Activated CD8-positive, alpha-beta memory T cell treated with anti-CD3 and anti-CD28 coated beads for 1 hour (primary cell): ENCODE measurements at places on chromosomes 5 and 9.

DNA sequence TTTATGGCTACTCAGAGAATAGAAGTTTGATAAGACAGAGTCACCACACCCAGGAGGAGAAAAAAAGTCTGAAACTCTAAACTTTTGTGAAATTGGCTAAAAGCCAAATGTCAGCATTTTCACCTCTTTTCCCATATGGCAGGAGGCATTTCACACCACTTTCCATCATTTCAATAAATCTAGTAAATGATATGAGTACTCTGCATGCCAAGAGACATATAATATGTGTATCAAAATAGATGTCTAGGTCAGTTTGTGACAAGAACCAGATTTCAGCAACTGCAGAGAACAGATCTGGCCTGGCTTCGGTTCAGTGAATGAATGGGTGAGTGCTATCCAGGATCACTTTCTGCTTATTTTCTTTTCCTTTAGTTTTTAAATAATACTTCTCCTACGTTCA is 470.8 kb downstream of the ENC1 start:
- no peak for DNase-seq

- no peak for DNase-seq
Measured at GRCh38 chr9:128712451-128713410, 10.4 kb downstream of the PKN3 start.

DNA sequence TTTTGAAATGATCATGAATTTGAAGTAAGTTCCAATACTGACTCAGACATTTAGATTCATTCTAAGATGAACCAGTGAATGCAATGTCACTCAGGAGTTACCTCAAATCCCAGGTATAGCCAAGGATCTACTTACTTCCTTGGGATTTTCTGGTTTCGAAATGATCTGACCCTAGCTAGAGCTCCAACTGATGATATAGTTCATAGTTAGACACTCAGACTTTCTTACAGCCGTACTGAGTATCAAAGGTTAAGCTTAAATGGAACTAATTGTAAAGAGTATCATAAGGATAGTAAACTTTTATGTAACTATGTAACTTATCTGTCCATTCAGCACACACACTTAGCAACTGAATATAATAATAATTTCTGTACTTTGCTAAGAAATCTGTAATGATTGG is 84.0 kb upstream of the FSD1L start:
- no peak for DNase-seq

DNA sequence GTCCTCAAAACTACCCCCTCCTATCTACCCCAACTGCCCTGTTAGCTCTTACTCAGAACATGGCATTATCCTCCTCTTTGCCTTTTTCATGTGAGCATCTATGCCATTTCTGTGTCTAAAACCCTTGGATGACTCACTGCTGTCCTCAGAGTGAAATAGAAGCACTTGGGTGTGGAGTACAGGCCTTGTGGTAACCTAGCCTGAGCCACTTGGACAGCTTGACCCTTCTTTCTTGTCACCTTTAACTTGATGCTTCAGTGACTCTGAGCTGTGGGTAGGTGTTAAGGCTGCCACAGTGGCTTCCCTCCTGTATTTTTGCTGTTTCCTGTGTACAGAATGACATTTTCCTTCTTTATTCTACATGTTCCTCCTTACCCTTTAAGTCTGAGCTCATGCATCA is 391.4 kb downstream of the SH3GL2 start:
- DNase-seq: no peak

GRCh38 chr5:63831381-63831780 is 130.9 kb downstream of the HTR1A start:
- no peak for DNase-seq

- no peak for DNase-seq
Measured at GRCh38 chr5:67543720-67544270, 347.2 kb upstream of the CD180 start.

GRCh38 chr5:142096382-142096781 is 12.2 kb upstream of the NDFIP1 start:
- no peak for DNase-seq

DNA sequence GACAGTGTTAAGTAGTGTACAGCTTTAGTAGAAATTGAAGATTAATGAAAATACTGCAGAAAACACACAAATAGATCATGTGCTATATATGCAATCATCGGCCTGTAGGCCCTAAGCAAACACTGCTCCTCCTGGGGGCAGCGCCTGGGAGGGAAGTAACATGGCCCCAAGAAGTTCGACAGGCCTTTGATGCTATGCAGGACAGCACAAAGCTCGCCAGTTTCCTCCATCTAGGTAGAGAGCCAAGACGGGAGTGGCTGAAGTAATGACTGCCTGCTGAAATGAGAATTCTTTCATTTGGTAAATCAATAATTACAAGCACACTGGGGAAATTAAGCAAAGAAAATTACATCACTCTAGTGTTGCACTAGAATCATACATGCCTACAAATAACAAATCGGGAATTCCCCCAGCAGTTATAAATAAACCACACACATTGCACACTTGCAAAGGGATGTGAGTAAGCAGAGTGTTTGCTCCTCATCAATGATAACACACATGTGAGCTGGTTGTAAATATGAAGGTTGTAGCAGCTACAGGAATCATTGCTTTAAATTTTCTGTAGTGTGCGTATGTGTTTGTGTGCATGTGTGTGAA is 219.9 kb upstream of the NFIL3 start:
- no peak for DNase-seq

DNA sequence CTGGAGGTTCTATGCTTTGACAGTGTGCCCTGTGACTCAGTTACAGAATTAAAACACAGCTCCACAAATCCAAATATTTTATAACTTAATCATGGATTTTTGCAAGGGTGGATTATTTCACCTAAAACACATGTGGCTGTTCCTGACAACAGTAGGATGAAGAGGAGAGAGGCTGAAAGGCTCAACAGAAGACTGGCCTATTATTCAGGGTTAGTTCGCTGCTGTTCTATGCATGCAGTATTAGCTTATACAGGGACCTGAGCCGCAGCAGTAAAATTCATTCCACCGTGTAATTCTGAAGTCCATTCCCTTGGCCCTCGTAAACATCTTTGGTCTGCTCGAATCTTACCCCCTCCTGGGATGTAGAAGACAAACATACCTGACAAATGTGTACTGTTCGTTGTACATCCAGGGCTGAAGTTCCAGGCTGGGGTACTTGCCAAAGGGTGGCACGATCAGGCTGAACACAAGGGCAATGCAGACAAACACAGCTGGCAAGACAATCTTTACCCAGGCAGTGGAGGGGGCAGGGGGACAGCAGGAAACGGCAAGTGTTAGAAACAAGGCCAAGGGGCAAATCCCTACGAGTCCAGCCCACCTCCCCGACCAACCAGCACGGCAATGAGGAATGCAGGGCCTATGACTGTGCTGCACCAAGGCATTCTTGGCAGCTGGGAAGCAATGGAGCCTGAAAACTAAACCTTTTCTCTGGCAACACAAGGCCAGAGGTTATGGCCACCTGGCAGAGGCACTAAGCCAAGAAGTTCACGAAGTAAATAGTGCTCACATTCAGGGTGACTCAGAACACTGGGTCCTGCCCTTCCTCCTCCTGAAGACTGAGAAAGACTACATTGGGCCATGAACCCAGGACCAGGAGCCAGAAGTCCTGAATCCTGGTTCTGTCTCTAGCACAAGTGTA is 46.8 kb downstream of the NIPSNAP3B start:
- no peak for DNase-seq

- no peak for DNase-seq
Measured at GRCh38 chr5:161105525-161105924, 253.5 kb upstream of the ATP10B start.

DNA sequence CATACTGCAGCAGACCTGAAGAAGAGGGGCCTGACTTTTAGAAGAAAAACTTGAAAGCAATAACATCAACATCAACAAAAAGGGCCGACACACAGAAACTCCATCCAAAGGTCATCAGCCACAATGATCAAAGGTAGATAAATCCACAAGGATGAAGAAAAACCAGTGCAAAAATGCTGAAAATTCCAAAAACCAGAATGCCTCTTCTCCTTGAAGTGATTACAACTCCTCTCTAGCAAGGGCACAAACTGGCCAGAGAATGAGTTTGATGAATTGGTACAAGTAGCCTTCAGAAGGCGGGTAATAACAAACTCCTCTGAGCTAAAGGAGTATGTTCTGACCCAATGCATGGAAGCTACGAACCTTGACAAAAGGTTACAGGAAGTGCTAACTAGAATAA is 186.2 kb upstream of the RAI14 start:
- no peak for DNase-seq

- no peak for DNase-seq
Measured at GRCh38 chr5:56088967-56089829, 94.4 kb upstream of the IL6ST start.

DNA sequence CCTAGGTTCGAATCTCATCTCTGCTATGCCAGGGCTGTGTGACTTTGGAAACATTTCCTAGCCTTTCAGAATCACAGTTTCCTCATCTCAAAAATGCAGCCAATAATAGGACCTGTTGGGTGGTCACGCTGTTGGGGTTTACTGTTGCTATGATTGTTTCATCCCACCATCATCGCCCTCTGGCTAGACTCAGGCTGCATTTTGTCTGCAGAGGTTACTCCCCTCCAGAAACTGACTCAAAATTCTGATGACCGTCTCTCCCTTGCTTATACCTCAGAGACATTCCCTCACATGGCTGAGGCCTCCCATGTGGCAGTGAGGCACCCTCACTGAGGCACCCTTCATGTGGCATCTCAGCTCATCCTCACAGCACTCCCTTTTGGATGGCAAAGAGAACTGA is 61.6 kb downstream of the COL27A1 start:
- no peak for DNase-seq

- DNase-seq: no peak
Measured at GRCh38 chr9:82726424-82727276, 336.3 kb downstream of the RASEF start.

- DNase-seq: no peak
Measured at GRCh38 chr5:14685757-14686156, 21.2 kb downstream of the OTULIN start.

- no peak for DNase-seq
Measured at GRCh38 chr5:173256800-173257199, 21.8 kb upstream of the NKX2-5 start.

DNA sequence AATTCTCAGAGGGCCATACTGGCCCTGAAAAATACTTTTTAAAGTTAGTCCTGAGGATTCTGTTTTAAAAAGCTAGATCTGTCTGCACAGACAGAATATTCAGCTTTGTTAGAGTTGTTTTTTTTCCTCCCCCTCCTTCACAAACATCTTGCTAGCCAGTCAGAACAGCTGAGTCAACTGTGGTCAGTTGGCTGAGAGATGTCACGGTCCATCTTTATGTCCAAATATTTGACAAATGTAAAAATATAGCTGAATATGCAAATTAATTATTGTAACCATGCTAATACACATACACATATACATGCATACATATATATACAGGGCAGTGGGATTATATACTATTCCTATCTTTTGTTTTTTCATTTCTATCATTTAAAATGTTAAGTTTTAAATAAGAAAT is 33.9 kb downstream of the UNC13B start:
- DNase-seq: no peak

DNA sequence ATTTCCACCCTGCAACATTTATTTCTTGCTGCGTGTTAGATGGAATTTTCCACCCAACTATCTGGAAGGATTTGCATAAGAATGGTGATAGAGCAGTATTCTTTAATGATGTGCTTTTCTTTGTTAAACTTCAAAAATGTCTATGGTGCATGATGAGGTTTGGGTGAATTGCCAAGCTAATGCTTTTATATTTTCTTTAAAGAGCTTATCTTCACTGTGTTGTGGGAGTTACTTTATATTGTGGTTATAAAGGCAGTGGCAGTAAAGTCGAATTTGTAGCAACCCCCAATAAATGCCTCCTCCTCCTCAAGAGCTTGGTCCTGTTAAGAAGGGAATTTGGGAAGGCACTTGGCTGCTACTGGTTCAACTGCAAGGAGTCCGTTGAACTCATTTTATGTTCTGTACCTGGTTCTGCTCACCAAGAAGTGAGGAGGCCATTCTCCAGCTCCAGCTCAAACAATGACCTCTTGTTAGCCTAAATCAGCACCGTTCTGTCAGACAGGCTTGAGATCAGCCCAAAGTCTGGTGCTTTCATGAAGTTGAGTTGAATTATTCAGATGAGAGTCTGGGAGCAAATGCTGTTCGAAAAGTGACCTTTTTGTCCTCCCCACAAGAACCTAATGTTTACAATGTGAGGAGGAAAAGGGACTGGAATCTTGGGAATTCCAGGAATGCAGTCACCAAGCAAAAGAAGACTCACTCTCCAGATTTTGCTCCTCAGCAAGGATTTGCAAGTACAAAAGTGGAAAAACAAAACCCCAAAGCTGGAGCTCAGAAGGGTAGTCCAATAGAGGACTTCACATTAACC is 217.0 kb downstream of the TMEM38B start:
- no peak for DNase-seq

DNA sequence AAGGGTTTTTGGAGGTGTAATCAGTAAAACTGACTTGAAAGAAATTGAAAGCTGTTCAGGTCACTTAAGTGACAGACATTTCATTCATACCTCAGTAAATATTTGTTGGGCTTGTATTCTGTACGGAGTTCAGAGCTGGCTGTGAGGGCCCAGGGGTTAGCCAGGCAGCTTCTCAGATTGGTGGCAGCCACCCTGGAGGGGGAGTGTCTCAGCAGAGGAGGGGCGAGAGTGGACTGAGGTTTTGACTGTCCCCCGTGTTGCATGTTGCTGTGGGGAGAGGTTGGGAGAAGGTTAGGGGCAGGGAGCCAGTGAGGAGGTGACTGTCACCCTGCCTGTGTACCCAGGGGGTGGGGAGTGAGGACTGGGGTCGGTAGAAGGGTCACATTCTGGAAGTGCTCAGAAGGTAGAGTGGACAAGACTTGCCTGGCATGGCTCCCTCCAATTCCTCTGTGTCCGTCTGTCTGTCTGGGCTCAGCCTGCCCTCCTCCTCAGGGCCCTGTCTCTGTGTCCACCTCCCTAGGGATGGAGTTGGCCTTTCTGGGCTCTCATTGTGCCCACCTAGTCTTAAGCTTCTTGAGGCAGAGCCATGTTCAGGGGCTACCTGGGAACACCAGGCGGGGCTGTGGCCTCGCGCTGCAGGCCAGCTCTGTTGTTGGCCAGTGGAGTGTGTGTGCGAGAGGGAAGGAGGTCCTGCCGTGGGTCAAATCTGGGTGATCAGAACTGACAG is 4.4 kb downstream of the PHF2 start:
- no peak for DNase-seq

GRCh38 chr5:155303120-155303519 is 289.6 kb downstream of the KIF4B start:
- DNase-seq: no peak

- no peak for DNase-seq
Measured at GRCh38 chr5:133472829-133473228, 139.5 kb downstream of the FSTL4 start.

- no peak for DNase-seq
Measured at GRCh38 chr5:118069452-118069851, 918.9 kb downstream of the DTWD2 start.

DNA sequence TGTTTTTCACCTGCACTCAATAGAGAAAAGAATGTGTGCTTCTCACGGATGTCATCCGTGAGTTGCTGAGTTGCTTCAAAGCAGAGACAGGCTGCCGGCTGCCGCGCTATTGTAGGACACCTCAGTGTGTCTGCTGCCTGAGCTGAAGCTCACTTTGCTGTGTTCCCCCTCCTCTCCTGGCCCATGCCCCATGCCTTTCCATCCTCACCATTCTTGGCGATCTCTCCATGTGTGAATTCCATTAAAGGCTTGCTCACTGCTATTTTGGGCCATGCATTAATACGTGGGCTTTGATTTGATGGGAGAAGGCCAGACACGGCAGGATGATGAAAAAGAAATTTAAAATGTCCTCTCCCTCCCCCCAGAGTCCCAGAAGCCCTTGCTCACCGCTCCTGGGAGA is 14.5 kb downstream of the ADAM19 start:
- DNase-seq: no peak
